Colonic mucosa (tissue), 4 donors: ENCODE measurements at places on chromosomes 11 and 22. TPM values are rescaled to one million over a fixed set of nuclear protein-coding genes. Genes with fewer than 3 reads are reported as not detected.

DNA sequence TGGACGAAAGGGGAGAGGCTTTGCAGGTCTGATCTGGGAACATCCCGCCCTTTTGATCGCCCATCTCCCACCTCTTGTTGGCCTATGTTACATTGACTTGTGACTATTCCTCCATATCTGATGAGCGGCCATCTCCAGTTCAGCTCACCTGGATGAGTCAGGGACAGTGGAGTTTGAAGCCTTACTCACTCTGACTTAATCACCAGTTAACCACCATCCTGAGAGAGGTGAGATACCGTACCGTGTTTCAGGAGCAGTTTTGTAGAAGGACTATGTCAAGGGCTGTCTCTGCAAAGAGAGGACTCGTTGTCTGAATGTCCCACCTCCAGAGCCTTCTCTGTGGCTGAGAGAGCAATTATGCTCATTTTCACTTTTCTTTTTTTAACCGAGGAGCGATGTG, 771.7 kb downstream of the NTM start:
- no peak for DNase-seq

DNA sequence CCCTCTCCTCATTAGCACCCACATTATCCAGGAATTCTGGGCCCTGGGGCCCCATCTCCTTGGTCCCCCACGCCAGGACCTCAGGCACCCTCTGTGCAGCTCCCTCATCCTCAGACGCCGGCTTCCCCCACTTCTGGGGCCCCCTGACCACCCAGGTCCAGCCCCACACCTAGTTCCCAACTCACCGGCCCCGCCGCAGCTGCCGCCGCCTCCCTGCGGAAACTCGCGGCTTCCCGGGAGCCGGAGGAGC, at the start of gene PCSK7:
Gene PCSK7, minus strand, starts transcription at position 232 of the 250 bp plus-strand sequence. CDS start 2,229 bp downstream, outside the sequence.
- DNase-seq, result peak; percentile 82

GRCh38 chr11:101741061-101741460, 157.3 kb upstream of the TRPC6 start:
- DNase-seq, result no peak

TAF10 gene
- 142 TPM for total RNA-seq

DNA sequence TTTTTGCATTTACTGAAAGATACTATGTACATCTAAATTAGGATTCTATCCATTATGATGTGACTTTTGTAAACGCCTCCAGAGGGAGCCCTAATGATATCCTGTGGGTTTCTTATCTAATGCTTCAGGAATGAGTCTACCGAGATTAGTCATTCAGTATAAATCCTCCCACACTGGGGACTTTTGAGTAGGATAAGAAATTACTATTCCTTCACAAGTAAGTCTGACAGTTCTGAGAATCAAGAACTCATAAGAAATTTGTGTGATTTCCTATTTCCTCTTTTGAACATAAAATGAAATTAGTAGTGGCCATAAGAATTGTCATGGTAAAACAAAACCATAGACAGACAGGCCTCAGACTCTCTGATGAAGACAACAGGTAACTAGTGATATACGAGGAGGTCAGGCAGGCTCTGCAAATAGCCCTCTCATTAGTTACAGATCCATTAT, 10.0 kb upstream of the OR5M1 start:
- DNase-seq, result peak; percentile 27

KCNJ1 gene
- not detected for total RNA-seq

DNA sequence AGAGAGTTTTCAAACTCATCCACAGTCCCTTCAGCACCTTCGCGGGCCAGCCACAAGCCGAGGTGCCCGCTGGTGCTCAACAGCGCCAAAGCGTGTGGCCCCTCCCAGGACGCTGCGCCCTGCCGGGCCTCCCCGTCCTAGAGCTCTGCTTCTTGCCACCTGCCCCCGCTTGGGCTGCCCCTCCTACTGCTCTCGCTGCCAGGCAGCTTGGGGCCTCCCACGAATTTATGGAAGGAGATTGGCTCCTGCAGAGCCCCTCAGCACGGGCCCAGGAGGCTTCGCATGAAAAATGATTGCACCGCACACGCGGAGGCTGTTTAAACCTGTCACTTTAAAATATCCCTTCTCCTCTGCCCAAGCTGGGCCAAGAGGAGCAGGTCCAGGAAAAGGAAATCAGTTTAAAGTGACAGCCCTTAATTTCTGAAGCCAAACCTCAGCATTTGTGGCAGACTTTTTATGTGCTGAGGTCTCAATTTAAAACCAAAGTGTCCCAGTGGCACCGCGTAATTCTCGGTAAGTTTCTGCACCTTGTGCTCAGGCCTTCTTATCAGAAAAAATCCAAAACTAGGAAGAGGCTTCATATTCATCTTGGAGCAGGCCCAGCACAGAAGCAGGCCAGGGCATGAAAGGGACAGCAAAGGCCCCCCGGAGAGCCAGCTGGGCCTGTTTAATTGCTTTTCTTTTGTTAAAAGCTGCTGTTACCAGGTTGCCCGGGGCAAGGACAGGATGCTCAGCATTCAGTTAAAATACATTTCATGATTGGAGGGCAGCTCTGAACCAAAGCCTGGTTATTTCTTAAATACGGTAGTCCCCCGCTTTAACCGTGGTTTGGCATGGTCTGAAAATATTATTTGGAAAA, 303.6 kb downstream of the OPCML start:
- DNase-seq, result peak; percentile 28

DNA sequence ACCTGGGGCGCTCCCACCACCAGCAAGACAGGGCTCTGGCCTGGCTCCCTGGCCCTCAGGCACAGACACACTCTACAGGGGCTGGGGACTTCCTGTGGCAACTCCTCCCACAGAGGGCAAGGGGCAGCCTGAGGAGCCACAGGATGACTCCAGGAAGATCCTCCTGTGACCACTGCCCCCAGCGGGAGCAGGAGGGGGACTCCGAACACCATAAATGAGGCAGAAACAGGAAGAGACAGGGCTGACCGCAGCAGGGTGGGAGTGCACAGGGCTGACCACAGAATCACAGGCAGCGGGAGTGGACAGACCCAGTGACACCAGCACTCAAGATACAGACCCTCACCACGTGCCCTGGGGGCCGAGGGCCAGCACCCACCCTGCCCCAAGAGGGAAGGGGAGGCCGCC, 10.8 kb downstream of the ARAP1 start:
- DNase-seq, result no peak

- no peak for DNase-seq
Measured at GRCh38 chr11:15816260-15816871, 540.0 kb downstream of the SOX6 start.

DNA sequence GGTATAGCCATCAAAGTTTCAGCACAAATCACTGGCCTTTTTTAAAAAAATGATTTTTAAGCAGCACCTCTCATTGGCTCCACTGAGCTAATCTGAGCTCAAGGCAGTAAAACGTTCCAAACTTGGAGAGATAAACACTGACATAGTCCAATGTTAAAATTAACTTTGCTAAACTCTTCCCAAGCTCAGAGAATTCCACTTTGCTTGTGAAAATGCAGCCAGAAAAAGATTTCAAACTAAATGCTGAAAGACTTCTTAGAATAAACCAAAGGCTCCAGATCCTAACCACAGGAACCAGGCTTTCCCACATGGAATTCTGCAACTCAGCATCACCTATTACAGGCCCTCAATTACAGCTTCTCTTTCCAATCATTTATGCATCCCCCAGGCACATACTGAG, 84.7 kb upstream of the GDPD4 start:
- no peak for DNase-seq

DNA sequence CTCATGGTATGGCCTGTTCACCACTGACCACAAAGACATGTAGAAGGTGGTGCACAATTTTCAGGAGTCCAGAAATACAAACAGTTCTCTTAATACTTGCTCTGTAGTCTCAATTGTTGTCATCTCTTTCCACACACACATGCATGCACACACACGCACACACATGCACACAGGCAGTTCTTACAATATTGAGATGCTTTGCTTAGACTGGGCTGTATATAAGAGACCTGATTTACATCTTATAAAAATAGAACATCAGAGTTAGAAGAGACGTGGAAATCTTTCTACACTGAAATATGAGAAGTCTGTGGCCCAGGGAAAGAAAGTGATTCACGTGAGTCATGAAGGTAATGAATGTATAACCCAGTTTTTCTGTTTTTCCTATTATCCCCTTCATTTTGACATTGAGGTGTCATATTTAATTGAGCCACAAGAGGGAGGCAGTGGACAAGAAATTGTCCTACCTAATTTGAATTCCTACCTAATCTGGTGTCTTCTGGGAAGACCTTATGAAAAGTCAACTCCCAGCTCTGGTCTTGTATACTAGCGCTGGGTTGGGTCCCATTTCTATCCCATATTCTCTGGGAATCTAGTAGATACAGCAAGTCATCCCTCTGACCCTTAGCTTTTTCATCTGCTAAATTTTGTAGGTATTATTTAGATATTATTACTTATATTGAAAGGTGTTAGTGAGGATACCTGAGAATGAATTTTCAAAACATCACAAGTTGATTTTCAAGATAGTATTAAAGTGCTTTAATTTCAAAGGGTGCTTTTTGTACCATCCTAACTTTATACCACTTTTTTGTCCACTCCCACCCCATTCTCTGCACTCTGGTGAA, 14.9 kb upstream of the MS4A4A start:
- peak; percentile 34 for DNase-seq

DNA sequence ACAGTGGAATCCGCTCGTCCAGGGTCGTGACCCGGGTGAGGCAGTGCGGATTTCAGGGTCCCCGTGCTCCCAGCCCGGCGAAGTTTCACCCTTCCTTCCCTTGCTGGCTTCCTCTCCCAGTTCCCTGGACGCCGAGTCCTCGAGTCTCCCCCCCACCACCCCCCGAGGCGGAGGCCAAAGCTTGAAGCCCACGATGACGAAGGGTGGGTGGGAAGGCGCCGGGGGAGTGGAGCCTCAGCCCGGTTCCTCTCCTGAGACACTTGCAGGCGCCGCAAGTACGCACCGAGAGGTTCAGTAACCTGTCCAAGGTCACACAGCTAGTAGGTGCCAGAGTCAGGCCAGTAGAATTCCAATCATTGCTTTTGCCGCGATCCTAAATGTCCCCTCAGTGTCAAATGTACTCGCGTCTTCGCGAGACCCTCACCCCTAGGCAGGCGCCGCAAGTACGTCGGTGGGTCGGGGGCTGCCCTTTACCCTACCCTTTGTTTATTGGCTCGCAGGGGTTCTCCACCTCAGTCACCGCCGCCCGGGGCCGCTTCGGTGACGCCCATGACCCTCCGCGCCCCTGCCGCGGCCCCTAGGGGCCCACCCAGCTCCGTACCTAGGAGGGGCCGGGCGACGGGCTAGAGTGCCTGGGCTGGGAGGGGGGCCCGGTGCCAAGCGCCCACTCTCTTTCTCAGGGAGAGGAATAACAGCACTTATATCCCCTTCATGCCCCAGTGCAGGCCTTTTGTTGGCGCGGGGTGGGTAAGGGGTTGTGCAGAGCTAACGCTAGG, 5.7 kb upstream of the CHRM1 start:
- no peak for DNase-seq

DNA sequence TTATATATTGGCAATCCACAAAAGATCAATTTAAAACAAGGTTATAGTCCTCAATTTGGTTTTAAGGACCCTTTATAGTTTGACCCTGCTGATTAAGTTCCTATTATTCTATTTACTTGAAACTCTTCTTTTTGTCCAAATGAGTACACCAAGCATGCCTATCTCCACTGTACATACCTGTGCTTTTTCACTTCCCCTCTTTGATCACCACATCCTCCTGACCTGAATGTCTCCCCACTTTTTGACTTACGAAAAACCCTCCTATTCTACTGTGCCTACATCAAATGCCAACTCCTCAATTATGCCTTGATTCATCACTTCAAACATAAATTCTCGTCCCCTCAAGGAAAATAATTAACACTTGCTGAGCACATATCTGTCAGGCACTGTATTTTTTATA, 113.5 kb downstream of the SOX6 start:
- DNase-seq, result no peak

KIAA1671 gene
- total RNA-seq, result 82.5 TPM

ADM2 gene
- 4.4 TPM for total RNA-seq

MLC1 gene
- total RNA-seq, result not detected

NRGN gene
- total RNA-seq, result 3.1 TPM

DNA sequence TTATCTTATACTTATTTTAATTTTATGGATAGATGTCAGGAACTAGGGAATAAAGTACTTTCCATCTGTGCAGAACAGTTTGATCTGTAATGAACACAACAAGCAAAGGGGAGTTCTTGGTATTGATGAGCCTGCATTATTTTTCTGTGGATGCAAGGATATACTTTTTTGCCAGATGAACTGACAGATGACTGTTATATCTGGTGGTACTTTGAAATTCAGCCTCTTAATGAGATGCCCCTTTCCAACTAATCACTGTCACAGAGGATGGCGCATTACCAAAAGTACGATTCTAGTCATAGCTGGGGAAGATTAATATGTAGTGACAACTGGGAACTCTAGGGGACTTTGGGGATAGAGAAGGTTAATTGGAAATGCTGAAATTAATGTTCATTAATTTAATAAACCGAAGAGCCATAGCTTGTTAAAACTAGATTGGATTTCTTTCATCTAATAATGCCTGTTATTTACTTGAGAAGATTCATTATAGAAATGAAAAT, 603.4 kb upstream of the CNTN5 start:
- DNase-seq, result no peak

DNA sequence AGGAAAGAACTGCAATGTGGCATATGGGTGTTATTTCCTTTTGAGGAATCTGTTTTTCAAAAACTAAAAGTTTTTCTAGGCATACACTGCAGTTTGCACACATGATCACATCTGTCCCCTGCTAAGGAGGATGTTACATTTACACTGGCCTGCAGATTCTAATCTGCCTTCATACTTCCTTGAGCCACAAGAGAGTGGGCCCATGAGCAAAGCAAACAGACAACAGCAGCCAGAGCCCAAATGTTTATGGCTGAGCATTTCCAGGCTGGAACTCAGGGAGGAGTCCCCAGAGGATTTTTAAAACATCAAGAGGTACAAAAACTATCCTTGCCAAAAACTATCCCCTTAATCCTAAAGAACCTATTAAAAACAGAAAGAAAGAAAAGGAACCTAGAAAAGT, 117.2 kb upstream of the MTNR1B start:
- DNase-seq, result no peak

NEFH gene
- total RNA-seq, result 0.42 TPM

DNA sequence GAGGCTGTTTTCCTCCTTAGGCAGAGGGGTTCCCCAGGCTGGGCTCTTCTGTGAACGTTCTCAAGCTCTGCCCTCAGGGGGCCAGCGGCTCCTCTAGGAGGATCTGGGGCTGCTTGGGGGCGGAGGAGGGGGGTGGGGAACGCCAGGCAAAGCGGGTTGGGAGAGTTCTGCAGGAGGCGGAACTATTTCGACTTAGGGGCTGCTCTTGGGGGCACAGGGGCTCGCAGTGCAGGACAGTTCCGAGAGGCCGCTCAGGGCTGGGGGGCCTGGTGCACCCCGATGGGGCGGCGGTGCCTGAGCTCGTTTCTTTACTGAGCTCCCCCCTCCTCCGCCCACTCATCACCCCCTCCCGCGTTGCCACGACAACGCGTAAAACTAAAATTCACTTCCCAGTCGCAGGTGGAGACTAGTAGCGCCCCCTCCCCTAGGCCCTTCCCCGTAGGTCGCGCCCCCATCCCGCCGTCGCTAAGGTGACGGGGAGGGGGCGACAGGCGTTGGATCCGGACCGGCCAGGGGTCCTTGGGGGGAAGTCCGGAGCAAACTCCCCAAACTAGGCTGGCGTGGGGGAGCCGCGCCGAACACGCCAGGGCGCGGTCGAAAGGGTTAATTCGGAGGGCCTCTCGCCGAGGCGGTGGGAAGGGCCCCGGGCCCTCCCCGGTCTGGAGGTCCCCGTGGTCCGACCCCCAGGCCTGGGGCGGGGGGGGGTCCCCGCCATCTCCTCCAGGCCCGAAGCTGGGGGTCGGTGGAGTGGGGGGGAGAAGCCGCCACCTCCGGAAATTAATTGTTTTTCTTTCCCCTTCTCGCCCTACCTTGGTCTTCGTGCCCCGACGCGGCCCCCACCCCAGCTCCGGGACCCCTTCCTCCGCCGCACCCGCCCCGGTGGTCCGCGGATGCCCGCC, 857 bp downstream of the SHANK3 start:
- DNase-seq, result no peak

GRCh38 chr11:10518123-10518522, 22.9 kb downstream of the RNF141 start:
- DNase-seq, result no peak
